ENCODE measurements at places on chromosomes 12 and 14. TPM values are rescaled to one million over a fixed set of nuclear protein-coding genes. Genes with fewer than 3 reads are reported as not detected.

GRCh38 chr12:96486751-96487613, 2.4 kb upstream of the CFAP54 start:
- DNase-seq = no peak

GRCh38 chr12:57590864-57591781, at the start of gene PIP4K2C:
Gene PIP4K2C, plus strand, starts transcription at chr12:57591192. Its CDS starts 98 bp downstream, at chr12:57591290.
- peak; percentile 85 for DNase-seq

- no peak for DNase-seq
Measured at GRCh38 chr14:50791201-50791600, 39.8 kb downstream of the NIN start.

DNA sequence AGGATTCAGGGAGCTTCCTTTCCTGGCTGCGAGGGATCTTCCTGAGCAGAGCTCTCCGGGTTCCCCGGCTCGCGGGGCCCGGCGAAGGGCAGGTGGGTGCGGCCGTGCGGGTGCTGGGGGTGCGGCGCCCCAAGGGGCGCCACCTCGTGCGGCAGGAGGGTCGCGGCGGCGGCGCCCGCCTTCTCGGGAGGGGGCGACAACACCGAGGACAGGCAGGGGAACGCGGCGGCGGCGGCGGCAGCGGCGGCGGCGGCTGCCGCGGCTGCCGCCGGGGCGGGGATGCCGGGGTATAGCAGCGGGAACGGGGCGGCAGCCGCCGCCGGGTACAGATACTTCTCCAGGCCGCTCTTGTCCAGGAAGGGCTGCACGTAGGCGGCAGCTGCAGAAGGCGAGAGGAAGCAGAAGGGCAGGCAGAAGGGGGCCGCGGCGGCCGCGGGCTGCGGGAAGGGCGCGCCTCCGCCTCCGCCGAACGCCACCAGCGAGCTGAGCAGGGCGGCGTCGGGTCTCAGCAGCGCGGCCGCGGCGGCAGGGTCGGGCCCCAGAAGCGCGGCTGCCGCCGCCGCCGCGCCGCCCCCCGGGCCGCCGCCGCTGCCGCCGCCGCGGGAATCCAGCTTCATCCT, 2.7 kb downstream of the BHLHE41 start:
- DNase-seq = no peak

- DNase-seq = no peak
Measured at GRCh38 chr12:79558924-79559469, 131.8 kb downstream of the PAWR start.

DNA sequence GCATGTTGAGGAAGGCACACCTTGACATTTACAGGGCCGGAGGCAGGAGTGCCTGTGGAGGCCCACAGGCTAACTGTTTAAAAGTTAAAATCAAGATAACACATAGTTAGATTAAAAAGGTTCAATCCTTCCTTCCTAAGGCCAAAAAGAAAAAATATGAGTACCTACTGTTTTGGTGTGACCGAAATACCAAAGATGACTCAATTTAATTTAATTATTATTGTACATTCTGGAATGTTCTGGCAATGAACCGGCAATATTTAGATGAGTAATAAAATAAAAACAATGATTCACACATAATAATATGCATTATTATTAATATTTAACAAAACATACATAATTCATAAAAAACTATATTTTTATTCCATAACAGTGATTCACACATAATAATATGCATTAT, 136.8 kb upstream of the NTF3 start:
- DNase-seq = no peak

DNA sequence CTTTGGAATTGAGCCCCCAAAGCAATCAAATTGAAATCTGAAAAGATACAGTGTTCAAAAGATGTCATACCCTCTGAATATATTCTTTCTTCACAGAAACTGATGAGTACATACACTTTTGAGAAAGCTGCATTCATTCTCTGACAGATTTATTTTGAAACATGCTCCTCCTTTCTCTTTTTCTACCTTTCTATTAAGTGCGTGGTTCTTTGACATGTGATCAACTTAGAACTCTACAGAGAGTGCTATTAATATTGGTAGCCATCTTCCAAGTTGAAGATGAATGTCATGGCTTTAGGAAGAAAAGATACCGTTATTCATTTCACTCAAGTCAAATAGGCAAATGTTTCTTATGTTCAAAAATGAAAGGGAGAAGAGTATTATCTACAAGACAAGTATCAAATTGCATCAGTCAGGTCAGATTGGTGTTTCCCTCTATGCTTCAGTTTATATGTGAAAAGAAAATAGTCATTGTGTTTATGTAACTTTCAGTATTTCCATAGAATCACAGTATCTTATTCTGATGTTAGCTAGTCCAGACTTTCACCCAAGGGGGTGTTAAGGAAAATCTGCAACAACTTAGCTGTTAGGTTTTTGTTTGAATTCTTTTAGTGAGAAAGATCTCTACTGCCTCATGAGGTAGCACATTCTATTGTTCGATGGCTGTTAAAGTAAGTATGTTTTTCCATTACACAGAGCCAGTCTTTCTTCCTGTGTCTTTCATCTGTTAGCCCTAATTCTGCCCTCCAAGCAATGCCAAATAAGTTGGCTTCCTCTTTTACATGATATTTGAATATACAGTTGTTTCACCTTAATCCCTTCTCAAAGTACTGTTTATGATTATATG, 55.4 kb upstream of the GARIN2 start:
- no peak for DNase-seq

DNA sequence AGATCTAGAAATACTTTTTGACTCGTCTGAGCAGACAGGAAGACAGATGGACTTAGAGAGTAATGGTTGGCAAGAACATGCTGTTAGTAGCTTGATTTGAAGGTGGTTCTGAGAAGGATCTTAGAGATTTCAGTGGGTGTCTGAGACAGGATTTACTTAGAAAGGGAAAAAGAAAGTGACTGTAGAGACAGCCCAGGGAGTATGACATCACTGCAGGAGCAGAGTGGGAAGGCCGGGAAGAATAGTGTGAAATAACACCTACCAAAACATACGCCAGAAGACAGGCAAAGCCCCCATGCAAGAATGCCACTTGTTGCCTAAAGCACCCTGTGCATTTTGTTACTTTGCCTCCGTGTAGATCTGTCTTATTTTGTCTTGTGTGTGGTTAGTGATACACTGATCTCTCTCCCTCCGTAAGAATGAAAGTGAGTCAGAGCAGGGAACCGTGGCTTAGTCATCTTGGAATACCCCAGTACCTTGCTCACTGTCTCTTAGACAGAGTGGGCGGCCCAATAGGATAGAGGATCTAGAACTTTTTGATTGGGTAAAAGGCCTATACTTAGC, 161.3 kb upstream of the IFNG-AS1 start:
- DNase-seq = no peak

- DNase-seq = no peak
Measured at GRCh38 chr12:26737487-26738030, 95.4 kb downstream of the ITPR2 start.

The KRT82 gene
- not detected for total RNA-seq

The CCDC196 gene
- total RNA-seq = not detected

The IFNG-AS1 gene
- 0.49 TPM for total RNA-seq

The NEUROD4 gene
- not detected for total RNA-seq
